ENCODE measurements at places on chromosomes 2 and 18.

- no peak for DNase-seq
Measured at GRCh38 chr18:31792580-31792911, 31.9 kb upstream of the SLC25A52 start.

DNA sequence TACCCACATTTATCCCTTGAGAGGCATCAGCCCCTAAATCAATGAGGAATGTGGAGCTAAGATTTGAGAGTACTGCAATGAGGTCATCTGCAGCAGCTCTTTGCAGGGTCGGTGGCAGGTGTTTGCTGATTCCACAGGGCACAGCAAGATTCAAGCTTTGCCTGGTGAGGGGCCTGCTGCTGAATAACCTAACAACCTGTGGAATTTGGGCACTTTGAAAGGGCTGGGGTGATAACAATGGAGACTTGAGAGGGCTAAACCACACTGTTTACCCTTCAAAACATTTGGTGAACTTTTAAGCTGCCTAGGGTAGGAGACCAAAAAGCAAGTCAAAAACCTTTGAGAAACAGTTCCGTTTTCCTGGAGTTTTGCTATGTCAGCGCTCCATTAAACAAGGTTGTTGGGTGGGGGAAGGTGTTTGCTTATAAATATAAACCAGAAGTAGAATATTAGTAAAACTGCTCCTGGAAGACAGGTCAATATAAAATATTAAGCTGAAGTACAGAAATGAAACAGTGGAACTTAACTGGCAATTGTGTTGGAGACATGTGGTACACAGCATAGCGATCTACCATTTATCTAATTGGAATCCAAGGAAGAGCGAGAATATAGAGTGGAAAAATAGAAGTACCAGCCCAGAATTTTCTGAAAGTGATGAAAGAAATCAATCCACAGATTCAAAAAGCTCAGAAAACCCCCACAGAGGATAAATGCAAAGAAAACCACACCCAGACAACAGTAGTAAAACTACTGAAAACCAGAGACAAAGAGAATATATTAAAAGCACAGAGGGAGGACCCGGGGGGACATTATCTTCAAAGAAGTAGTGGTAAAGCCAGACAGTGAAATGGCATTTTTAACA, 15.7 kb downstream of the COPS8 start:
- DNase-seq, result no peak

DNA sequence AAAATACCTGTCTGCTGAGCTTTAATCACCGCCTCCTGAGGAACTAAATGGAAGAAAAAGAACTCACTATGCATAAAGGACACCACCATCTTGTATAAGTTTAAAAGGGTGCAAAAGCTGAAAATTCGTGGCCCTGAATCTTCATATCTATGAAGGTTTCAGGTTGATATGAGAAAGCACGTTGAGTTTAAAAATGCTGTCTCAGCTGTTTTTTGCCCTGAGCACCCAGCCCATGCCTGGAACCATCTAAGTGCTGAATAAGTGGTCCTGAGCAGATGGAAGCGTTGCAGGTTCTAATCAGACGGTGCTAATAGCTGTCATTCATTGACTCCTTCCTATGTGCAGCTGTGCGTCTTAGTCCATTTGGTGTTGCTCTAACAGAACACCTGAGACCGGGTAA, 467.4 kb downstream of the EIPR1 start:
- DNase-seq, result no peak

DNA sequence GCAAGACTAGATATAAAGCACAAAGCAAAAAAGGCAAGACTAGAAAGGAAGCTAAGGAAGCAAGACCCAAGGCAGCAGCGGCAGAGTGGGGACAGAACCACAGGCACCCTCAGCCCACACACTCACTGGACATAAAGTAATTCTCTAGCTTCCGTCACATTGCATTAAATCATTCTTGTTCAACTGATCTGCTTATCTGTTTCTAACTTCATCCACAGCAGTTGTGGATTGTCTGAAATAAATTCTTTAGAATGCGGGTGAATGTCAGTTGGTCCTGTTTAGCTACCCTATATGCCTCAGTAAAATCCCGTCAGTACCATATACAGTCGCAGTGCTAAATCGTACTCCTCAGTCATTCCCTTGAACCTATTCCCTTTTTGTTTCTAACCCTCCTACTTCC, 183.2 kb upstream of the SLC39A10 start:
- no peak for DNase-seq

GRCh38 chr2:31137211-31138036, 816 bp downstream of the GALNT14 start:
- DNase-seq, result no peak

- DNase-seq, result no peak
Measured at GRCh38 chr2:112698834-112699515, 21.8 kb upstream of the NT5DC4 start.

- DNase-seq, result no peak
Measured at GRCh38 chr18:68262690-68263294, 452.1 kb downstream of the TMX3 start.

DNA sequence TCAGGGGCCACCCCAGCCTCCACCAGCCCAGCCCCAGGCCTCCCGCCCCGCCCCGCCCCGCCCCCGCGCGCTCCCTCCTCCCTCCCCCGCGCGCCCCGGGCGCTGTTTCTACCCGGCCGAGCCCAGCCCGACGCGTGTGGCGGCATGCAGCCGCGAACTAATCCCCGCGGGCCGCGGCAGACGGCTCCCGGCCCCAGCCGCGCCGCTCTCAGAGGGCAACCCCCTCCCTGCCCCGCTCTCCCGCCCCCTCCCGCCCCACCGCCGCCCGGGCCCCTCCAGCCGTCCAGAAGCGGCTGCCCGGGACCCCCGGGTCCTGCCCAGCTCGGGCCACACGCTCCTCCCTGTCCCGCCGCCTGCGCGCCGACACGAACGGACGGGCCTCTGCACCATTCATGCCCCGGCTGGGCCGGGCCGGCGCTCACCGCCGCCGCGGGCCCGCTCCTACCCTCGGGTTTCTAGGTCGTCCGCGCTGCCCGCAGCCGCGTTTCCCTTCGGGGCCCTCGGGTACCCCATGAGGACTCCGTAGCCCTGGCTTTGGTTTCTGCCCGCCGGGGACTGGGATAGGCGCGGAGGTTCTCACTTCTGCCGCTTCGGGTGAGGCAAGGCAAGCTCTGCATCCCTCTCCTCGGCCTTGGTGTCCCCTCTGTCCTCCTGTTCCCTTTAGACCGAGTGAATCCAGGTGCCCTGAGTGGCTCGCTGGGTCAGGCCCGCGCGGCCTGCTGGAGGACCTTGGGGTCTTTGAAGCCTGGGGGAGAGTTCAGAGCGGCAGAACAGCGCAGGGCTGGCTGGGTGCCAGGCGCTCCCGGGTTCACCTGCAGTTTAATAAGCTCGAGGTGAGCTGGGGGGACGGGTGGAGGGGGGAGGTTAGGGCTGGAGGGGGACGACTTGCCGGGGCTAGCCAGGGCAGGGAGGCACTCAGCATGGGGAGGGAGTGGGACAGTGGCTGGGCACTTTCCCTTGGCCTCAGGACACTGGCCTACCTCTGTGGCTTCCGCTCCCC, 3.1 kb downstream of the WNT10A start:
- no peak for DNase-seq

DNA sequence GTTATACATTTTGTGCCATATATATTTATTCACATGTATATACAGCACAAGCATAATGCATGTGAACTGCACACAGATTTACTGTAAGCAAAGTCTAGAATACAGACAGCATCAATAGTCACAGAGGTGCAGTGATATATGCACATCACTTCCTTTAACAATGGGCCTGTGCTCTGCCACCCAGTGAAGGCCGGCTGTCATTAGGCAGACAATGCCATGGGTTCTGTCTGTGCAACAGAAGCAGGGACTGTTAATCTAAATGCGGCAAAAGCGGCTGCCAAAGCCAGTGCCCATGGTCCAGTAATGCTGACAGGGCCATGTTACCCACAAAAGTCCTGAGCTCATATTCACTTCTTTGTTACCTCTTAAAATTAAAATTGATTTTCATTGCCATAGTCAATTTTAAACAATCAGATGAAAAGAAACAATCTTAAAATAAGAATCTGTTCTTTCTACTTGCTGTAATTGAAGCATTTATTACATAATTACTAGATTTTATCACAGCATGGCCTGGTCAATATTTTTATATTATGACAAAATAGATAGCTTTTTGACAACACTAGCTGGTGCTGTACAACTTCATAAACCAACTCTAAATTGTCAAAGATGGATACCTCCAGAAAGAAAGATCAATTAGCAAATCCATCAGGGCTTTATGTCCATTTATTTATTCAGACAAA, 232.0 kb downstream of the STK39 start:
- no peak for DNase-seq

GRCh38 chr2:8407332-8407731, 274.5 kb upstream of the ID2 start:
- DNase-seq, result no peak

DNA sequence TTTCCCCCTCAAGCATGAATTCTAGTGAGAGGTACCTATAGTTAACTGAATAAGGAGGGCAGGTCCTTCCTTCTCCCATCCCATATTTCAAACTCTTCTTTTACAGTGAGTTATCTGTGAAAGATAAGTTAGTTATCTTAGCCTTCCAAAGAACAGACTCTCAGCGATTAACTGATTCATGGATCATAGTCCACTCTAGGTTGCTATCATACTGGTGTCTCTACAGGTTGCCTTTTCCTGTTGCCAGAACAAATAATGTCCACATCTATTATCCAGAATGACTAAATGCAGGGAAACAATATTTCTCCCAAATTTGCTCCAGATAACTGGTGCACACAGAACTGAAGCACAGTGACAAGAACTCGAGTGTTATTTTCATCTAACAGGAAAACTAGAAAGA, 68.3 kb downstream of the MEP1B start:
- DNase-seq, result no peak

DNA sequence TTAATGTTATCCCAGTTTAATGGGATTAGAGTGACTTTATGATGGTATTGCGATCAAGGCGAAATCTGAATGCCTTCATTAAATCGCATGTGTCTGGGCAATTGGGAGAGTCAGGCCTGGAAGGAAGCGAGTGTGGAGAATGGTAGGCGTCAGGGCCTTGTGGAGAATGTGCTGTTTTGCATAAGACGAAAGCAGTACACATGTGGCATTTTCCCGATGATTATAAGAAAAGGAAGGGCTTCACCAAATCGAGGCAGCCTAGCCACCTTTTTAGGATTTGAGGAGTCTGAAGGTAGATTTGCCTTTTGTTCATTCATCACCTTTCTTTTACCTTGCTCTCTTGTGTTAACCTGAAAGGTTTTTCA, 1.0 kb downstream of the ZNF532 start:
- DNase-seq, result no peak

- no peak for DNase-seq
Measured at GRCh38 chr2:132038179-132038882, 123.4 kb downstream of the ANKRD30BL start.

GRCh38 chr18:24362757-24363156, 34.9 kb downstream of the OSBPL1A start:
- DNase-seq, result no peak

GRCh38 chr2:164438490-164439205, 182.6 kb downstream of the GRB14 start:
- no peak for DNase-seq

DNA sequence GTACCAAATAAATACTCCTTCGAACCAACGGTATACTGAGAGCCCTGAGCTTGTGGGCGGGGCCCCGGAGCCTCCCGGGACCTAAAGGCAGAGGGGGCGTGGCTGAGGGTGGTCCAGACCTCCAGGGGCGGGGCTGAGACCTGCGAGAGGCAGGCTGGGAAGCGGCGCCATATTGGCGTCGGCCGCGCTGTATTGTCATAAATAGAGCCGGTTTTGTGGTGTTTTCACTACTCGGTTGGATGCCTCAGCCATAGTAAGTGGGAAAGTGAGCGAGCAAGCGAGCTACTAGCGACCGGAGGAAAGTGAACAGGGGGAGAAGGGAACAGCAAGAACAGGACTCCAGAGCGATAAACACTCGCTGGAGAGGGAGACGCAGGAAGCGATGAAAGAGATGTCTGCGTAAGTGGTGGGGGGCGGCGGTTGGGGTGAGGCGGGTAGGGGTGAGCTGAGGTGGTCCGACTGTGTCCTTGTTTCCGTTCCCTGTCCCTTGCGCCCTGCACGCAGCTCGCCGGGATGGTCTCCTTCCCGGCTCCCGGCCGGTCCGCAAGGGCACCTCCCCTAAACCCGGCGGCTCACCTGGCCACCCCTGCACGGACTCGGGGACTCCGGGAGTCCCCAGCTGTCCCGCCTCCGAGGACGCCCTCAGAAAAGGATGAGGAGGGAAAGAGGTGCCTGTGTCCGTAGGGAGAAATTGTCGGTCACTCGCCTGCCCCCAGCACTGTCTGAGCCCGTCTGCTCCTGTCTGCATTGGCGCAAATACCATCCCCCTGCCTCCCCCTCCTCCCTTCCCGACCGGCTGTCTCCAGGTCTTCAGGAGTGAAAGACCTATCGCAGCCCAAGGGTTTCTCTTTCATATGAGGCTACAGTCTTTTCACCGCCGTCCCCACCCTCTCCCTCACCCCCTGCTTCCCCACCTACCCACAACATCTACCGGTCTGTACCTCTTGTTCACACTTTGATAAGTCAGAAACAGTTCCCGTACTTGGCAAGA, at the start of gene PAPOLG:
PAPOLG (plus strand) TSS at position 172 of the 991 bp plus-strand sequence; CDS start at position 383, 211 bp downstream.
- DNase-seq, result peak; percentile 95

DNA sequence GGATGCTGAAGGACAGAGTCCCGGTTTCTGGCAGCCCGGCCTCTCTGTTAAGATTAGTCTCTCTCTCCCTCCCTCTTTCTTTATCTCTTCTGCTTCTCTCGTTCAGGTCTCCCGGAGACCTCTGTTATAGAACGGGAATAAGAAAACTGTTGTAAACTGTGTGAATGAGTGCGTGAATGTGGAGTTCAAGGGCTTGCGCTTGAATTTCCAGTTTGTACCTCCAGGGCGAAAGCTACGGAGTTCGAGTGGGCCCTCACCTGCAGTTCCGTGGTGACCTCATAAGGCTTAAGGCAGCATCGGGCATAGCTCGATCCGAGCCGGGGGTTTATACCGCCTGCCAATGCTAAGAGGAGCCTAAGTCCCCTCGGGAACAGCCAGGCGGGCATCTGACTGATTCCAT, 26.4 kb downstream of the SKA1 start:
- no peak for DNase-seq

- DNase-seq, result no peak
Measured at GRCh38 chr2:18803141-18803939, 214.0 kb upstream of the NT5C1B start.

- DNase-seq, result no peak
Measured at GRCh38 chr2:32482471-32482870, 125.6 kb downstream of the BIRC6 start.

GRCh38 chr2:121015971-121016485, 269.0 kb downstream of the TFCP2L1 start:
- DNase-seq, result no peak

GRCh38 chr18:43720041-43720440, 442.8 kb upstream of the SYT4 start:
- no peak for DNase-seq

DNA sequence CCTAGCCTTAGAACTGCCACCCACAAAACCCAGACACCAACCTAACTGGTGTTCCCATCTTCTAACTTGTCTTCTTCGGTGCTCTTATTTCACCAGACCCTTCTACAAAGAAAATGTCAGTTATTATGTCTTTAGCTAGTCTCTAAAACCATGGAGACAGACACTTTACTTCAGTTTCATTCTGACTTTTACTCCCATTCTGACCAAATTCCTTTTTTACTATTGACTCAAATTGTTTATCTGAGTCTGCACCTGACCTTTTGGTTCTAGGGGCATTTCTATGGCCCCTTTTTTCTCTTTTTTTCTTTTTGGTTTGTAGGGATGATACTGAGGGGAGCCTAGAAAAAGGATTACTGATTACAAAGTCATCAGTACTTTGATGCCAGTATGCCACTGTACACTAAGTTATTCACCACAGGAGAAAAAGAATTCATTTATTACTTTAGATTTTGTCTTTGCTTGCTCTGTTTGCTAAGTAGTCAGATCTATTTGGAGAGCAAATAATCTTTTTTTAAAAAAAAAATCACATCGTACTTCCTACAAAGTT, 6.8 kb upstream of the SLC1A4 start:
- DNase-seq, result no peak

GRCh38 chr2:153235516-153235915, 243.0 kb downstream of the RPRM start:
- DNase-seq, result no peak

Data from HL-60 (cell line).